ENCODE measurements at places on chromosomes 1 and 21.

- DNase-seq = no peak
These were observed 46.8 kb downstream of the COL18A1 start for GRCh38 chr21:45451771-45452182.

DNA sequence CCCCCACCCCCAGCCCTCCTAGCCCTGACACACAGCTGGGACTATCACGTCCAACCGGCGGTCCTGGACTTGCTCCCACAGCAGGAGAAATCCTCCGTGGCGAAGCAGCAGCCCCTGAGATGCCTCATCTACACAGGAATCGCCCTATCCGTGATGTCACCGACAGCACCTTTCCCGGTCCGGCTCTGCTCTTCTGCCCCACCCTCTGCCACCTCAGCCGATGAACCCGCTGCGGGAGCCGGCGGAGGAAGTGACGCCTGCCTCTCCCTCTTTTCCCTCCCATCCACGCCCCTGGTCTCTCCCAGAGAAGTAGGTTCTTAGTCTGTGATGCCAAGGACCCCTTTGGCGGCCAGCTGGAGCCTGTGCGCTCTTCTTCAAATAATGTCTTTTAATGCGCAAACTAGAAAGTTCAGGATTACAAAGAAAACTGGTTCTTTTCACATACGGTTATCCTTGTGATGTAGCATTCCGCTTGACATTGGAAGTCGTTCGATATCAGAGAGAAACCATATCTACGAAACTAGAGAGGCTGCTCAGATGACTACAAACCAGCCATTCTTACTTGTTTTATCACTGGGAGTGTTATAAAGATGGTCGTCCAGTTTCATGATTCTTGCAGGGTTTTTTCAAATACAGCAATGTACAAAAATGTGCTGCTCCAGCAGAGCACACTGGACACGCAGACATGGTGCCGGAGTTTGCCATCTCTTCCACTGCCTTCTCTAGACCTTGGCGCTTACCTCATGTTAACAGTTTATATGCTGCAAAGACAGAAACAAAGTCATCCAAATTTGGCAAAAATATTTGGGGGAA is 120.3 kb downstream of the PPIAL4G start:
- peak; percentile 36 for DNase-seq

- DNase-seq = no peak
These were observed 204.7 kb downstream of the RHOU start for GRCh38 chr1:228939881-228940392.

GRCh38 chr1:56550859-56551188 is 28.5 kb downstream of the PLPP3 start:
- no peak for DNase-seq

DNA sequence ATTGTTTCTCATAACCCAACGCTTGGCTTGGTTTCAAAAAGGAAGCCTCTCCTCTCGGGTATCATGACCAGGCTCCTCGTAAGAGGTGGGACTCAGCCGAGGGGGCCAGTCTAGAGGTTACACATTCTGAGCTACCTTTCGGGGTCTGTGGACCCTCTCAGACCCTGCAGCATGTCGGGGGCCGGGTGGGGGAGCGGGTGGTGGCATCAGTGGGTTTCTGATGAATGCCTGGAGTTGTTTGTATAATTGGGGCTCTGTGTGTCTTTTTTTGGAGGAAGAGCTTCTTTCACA is 229.3 kb downstream of the CAMTA1 start:
- DNase-seq = no peak

GRCh38 chr1:15062479-15063099 is 91.0 kb upstream of the TMEM51 start:
- no peak for DNase-seq

Measured in CD4-positive, alpha-beta T cell treated with Interleukin-17A for 1 hour (primary cell).